Neural crest cell (in vitro differentiated cells): ENCODE measurements at places on chromosomes 13 and 19.

DNA sequence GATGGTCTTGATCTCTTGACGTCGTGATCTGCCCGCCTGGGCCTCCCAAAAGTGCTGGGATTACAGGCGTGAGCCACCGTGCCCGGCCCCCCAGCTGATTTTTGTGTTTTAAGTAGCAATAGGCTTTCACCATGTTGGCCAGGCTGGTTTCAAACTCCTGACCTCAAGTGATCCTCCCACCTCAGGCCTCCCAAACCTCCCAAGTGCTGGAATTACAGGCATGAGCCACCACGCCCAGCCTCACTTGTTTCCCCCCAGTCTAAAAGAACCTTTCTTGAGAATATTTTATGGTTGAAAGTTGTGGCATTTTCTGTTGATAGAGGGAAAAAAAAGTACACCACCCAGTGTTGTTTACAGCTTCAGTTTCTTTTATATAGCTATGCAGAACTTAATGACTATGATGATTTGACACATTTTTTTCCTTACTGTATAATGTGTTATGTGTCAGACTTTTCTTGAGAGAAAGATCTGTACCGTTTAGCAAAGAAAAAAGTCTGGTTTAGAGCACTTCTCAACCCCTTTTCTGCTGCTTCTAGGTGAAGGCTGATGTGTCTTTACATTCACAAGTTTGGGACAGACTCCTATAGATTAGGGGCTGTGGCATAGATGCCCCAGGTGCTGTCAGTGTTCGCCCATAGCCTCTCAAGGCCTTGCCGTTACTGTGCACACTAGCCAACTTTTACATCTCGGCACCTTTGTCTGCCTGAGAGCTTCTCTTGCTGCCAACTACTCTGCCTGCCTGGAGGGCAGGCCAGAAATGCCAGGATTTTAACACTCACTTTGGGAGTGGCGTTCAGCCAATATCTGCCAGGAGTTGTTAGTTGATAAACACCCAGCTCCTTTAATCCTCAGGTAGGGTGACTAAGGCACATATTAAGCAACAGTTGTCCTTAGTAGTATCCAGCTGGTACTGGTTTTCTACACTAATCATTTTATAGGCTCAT is 33.0 kb downstream of the KCTD4 start:
- no peak for DNase-seq

DNA sequence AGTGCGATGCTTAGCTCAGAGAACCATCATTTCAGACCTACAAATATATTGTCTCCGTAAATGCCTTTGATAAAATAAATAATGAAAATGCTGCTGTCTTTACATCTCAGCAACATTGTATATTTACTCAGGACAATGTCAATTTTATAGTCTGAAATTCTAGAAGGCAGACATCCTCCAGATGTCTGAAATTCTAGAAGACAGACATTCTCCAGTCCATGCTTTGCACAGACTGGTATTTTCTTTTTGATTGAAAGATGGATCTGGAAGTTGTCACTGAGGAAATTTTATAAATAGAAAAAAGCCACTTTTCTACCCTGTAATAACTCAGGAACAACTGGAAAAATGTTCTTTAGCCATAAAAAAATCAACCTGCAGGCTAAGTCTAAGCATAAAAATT is 2293.3 kb downstream of the PCDH9 start:
- no peak for DNase-seq

DNA sequence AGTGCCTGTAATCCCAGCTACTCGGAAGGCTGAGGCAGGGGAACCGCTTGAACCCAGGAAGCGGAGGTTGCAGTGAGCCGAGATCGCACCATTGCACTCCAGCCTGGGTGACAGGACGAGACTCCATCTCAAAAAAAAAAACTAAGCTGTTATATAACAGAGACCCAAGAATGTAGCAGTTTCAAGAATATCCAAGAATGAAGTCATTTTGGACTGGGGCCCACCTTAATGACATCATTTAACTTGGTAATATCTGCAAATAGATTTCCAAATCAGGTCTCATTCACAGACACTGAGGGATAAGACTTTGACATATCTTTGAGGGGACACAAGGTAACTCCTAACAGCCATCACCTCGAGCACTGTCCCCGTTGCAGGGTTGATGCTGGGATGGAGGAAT is 36.5 kb upstream of the MRI1 start:
- DNase-seq = no peak

GRCh38 chr13:79966059-79966458 is 374.9 kb downstream of the SPRY2 start:
- DNase-seq = no peak

DNA sequence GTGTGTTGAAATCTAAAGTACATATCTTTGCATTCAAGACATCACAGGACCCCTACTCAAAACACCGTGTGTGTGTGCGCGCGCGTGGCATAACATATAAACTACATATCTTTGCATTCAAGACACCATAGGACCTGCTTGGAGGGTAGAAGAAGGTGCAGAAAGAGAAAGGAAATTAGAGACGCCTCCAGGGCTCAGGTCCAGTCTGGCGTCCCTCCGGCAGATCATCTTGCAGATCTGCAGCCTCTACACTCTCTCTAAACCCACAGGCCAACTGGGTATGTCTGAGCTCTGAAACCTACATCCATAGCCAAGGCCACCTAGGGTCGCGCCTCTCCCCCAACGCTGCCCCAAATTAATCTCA is 659 bp upstream of the PAFAH1B3 start:
- no peak for DNase-seq

GRCh38 chr19:45876411-45877197 is 9.3 kb downstream of the IRF2BP1 start:
- no peak for DNase-seq

- DNase-seq = no peak
Observed at GRCh38 chr13:35826626-35827254, 304.4 kb downstream of the DCLK1 start.

DNA sequence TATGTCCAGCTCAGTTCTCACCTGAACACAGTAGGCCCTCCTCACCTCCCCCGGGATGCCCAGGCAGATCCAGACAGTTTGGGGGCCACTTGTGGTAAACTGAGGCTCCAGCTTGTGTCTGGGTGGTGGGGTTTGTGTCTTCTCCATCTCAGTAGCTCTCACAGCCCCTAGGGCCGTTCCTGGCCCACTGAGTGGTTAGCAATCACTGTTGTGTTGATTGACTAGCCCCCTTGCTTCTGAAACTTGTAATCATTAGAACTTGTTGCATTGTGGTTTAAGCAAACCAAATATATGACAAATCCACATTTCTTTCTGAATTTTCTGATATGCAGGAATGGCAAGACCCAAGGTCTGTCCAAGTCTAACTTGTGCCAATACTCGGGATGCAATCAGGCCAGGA is 13.9 kb upstream of the ZNF536 start:
- DNase-seq = no peak

- no peak for DNase-seq
Observed at GRCh38 chr13:98083507-98083906, 59.4 kb upstream of the FARP1 start.

DNA sequence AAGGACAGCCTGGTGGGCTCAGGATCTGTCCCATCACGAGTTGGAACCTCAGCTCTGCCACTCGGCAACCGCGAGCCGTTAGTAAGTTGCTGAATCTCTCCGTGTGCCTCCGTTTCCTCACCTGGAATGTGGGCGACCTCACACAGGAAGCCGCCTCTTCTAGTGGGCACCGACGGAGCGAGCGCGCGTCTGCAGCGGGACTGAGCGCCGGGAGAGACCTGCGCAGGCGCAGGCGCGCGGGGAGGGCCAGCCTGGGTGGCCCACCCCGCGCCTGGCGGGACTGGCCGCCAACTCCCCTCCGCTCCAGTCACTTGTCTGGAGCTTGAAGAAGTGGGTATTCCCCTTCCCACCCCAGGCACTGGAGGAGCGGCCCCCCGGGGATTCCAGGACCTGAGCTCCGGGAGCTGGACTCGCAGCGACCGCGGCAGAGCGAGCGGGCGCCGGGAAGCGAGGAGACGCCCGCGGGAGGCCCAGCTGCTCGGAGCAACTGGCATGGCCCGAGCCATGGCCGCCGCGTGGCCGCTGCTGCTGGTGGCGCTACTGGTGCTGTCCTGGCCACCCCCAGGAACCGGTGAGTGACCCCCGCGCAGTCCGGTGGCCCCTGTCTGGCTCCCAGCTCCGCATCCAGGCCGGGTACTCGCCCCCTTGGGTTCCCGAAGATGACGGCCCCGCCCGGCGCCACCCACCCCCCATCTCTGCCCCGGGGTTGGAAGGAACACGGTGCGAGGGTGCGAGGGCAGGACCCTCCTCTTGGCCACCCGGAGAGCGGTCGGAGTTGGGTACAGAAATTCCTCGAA is at the start of gene PVR:
PVR (plus strand) TSS at position 306 of the 797 bp plus-strand sequence; CDS start at position 493, 187 bp downstream.
- DNase-seq = peak; percentile 57

DNA sequence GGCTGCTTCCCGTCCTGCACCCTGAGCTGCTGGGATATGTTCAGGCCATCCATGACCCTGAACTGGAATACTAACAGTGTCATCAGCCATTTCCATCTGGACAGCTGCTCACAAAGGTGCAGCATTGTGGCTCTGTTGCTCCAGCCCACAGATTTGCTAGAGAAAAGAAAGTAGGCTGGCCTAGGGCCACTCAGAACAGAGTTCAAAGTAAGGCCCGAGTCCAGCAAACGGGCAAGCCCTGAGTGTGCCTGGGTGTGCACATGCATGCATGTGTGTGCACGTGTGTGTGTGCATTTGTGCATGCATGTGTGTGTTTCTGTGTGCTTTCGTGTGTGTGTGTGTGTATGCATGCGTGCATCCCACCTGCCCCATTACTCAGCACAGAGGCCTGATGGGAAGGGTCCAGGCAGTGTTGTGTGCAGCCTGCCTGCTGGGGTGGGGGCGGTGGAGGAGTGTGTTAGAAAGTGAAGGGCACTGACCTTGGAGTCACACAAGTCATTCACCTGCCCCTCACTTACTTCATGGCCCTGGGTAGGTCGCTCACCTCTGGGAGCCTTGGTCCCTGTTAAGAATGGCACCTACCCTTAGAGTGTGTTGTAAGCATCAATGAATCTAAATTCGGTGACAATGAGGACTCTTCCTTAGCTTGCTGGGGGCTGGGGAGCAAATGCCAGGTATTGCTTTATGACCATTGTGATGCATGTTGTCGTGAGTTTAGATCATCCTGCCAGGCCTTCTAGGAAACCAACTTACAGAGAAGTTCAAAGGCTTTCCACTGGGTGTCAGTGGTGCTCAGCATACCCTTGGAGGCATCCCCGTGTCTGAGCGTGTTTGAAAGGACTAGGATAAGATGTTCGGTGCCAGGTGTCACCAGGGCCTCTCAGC is 53.2 kb downstream of the GPR12 start:
- DNase-seq = peak; percentile 41

DNA sequence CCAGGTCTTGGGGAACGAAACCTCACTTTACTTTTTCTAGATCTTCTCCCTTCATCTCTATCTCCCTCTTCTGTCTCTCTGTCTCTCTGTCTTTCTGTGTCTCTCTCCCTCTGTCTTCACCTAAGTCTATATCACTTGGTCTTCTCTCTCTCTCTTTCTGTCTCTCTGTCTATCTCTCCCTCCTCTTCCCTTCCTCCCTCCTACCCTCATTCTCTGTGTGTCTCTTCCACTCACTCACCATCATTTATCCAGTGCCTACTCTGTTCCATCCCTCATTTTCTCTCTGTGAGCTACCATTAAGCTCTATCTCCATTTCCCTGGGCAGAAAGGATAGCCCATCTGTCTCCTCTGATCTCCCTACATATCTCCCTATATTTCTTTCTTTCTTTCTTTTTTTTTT is 32.2 kb upstream of the FBL start:
- no peak for DNase-seq

GRCh38 chr13:48954081-48954480 is 21.6 kb upstream of the FNDC3A start:
- DNase-seq = no peak

- no peak for DNase-seq
Observed at GRCh38 chr19:5025027-5025426, 56.1 kb downstream of the KDM4B start.

DNA sequence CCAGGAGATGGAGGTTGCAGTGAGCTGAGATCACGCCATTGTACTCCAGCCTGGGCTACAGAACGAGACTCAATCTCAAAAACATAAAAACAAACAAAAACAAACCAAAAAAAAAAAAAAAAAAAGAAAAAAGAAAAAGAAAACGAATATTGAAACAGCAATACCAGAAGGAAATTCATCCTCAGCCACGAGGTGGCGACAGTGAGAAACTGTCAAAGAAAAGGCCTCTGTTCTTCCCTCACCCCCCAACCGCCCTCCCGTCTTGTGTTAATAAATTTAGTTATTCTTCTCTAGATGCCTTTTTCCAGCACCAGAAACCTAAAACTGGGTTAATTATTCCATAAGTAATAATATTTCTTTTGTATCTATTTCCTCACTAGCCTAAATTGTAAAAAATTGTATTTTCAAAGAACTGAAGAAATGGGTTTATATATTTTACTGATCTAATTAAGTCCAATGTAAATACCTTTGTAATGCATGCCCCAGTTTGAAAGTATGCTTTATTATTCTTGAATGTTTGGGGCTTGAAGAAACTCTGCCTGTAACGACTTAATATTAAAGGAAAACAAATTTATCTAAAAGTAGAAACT is 38.6 kb downstream of the LIG4 start:
- DNase-seq = peak; percentile 47

DNA sequence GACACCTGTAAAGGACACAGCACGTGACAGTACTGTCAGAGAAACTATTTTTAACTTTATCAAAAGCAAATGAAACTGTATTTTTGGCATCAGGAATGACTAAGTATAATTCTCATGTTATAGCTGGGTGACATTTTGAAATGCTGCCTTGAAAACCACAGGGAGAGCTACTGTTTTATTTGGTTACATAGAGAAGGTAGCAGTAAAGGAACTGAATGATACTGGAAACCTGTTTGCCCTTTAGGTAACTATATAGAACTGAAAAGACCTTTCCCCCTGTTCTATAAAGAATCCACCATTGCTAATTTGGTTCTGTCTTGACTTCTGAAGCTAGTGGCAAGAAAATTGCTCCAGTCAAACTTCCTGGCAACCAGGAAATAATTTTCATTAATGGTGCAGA is 39.1 kb downstream of the MIPEP start:
- DNase-seq = no peak

DNA sequence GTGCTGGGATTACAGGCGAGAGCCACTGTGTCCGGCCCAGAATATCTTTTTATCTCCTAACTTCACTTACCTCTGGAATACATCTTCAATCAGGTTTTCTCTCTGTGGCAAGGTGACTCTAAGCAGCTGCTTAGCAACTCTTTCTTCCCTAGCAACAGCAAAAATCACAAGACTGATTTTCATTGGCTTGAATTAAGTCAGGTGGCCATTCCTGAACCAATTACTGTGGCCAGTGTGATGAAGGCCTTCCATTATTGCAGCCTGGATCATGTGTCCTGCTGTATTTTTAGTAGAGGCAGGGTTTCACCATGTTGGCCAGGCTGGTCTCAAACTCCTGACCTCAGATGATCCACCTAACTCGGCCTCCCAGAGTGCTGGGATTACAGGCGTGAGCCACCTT is 9.0 kb upstream of the LTBP4 start:
- no peak for DNase-seq

GRCh38 chr19:36051236-36051635 is 2.8 kb downstream of the THAP8 start:
- DNase-seq = no peak

DNA sequence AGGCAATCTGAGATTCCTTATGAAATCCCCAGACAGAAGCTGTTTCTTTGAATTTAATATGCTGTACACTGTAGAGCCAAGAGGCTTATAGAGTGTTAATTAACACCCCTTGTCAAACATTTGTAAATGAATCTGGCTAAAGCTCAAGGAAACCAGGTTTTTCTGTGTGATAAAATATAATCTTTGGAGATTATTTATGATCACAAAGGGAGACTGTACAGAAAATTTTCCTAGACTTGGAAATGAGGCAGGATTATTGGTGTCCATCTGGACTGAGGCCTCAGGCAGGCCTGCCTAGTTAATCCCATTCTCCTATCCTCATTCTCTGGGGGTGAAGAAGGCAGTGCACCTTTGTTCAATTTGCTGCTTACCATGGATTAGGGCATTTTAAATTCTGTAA is 17.8 kb downstream of the KL start:
- no peak for DNase-seq

GRCh38 chr19:29060813-29061364 is 152.1 kb downstream of the UQCRFS1 start:
- no peak for DNase-seq
